ENCODE measurements at places on chromosomes 13 and 19.

GRCh38 chr13:93224535-93224934 lies 2.1 kb upstream of the GPC6 start:
- no peak overlapping the region for H3K27ac ChIP-seq
- H3K27me3 ChIP-seq, result peaks cover 17% of the 10 kb centered on the region
- H3K36me3 ChIP-seq, result no peaks in the 10 kb centered on the region
- H3K4me1 ChIP-seq, result no peaks in the 10 kb centered on the region
- H3K4me3 ChIP-seq, result no peak overlapping the region
- DNase-seq, result no peak

DNA sequence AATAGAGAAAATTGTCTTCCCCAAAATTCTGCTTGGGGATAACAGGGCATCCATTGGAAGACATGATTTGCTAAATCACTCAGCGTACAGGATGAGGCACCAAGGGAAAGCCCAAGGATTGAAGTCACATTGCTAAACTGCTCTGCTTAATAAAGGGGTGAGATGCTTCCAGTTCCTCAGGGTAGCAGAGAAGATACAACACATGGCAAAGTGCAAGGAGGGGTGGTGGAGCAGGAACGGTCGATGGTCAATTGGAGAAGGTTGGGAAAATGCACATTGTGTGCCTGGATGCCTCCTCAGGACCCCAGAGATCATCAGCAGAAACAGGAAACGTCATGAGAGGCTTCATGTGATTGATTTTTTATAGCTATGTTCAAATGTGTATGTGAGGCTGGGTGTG lies 116.3 kb upstream of the SOX1 start:
- no peak for DNase-seq
- no peaks in the 10 kb centered on the region for H3K4me1 ChIP-seq
- H3K27ac ChIP-seq, result no peak overlapping the region
- H3K4me3 ChIP-seq, result no peak overlapping the region
- no peaks in the 10 kb centered on the region for H3K27me3 ChIP-seq

DNA sequence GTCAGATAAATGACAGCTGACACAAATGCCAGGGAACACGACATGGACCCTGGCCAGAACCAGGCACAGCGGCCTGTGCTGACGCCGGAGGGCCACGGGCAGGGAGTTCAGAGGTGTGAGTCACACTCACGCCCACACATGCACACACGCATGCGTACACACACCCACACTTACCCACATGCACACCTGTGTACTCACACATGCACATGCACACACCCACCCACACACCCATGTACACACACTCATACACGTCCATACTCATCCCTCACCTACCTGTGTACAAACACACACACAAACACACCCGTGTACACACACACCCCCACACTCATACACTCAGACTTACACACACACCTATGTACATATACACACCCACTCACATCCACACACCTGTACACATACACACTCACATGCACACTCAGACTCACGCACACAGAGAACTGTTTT lies 40.4 kb downstream of the MLLT1 start:
- H3K27ac ChIP-seq, result no peak overlapping the region
- H3K4me1 ChIP-seq, result peaks cover 31% of the 10 kb centered on the region
- H3K36me3 ChIP-seq, result no peaks in the 10 kb centered on the region

GRCh38 chr19:55131421-55131820 lies 14.0 kb upstream of the PPP1R12C start:
- DNase-seq, result no peak
- H3K36me3 ChIP-seq, result no peaks in the 10 kb centered on the region
- no peak overlapping the region for H3K4me3 ChIP-seq
- H3K27me3 ChIP-seq, result peaks cover 36% of the 10 kb centered on the region

DNA sequence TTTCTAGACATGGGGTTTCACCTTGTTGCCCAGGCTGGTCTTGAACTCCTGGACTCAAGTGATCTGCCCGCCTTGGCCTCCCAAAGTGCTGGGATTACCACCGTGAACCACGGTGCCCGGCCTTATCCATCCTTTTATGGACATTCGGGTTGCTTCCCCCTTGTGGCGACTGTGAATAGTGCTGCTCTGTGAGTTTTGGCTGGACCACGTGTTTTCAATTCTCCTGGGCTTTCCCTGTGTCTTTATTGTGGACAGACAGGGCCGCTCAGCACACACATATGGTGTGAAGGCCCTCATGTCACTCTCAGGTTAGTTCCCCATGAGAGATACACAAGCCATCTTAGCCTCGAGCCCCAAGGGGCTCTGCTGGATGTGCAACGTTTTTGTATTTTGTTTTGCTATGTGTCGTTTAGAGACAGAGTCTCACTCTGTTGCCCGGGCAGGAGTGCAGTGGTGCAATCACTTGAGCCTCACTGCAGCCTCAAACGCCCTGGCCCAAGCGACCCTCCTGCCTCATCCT lies 40.5 kb downstream of the MAU2 start:
- H3K27me3 ChIP-seq, result no peaks in the 10 kb centered on the region
- DNase-seq, result peak; percentile 54
- H3K4me3 ChIP-seq, result peak overlapping the region; percentile 74
- H3K4me1 ChIP-seq, result peaks cover 23% of the 10 kb centered on the region
- peaks cover 23% of the 10 kb centered on the region for H3K36me3 ChIP-seq

GRCh38 chr19:49443366-49444099 lies 2.2 kb upstream of the SLC17A7 start:
- peak overlapping the region; percentile 90 for H3K27ac ChIP-seq
- H3K4me3 ChIP-seq, result peak overlapping the region; percentile 86
- H3K36me3 ChIP-seq, result peaks cover 24% of the 10 kb centered on the region

DNA sequence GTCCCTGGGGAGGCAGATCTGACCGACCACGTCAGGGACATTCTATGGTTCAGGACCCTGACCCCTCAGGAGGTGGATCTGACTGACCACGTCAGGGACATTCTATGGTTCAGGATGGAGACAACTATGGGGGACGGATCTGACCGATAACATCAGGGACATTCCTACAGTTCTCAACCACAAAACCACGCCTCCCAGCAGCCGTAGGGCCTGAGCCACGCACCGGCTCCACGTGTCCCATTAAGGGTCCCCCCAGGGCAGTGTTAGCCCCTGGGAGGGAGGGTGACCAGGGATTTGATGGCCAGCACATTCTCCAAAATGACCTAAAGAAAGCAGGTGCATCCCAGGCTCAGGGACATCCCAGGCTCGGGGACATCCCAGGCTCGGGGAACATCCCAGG lies 49.0 kb upstream of the C13orf46 start:
- H3K4me3 ChIP-seq, result no peak overlapping the region
- DNase-seq, result no peak
- peaks cover 60% of the 10 kb centered on the region for H3K36me3 ChIP-seq
- H3K27ac ChIP-seq, result peak overlapping the region; percentile 30
- H3K27me3 ChIP-seq, result no peaks in the 10 kb centered on the region

GRCh38 chr19:8116437-8117293 lies 32.7 kb downstream of the FBN3 start:
- H3K36me3 ChIP-seq, result no peaks in the 10 kb centered on the region
- H3K27ac ChIP-seq, result no peak overlapping the region
- H3K4me3 ChIP-seq, result no peak overlapping the region
- no peaks in the 10 kb centered on the region for H3K27me3 ChIP-seq

DNA sequence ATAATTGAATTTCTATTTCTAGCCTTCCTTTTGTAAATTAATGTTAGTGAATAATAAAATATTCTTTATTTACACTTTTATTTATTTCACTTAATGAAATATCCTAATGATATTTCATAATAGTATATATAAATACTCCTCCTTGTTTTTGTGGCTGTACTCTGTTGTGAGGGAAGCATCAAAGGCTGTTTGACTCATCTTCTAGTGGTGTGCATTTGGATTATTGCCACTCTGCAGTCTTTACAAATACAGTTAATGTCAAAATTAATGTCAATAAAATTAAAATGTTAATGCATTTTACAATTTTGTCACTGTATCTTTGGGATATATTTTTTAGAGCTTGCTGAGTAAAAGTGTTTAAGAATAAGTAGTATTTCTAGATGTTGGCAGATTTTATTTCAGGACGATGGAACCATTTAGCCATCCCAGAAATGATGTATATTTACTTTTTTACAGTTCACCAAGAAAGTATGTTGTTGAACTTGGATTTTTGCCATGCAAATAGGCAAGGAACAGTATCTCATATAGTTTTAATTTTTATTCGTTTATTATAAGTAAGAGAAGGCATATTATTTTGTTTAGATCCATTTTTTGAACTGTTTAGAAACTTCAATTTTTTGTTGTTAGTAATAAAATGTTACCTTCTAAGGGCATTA lies 281.2 kb upstream of the SLITRK6 start:
- H3K36me3 ChIP-seq, result no peaks in the 10 kb centered on the region
- no peaks in the 10 kb centered on the region for H3K27me3 ChIP-seq
- H3K27ac ChIP-seq, result no peak overlapping the region
- H3K4me3 ChIP-seq, result no peak overlapping the region
- no peaks in the 10 kb centered on the region for H3K4me1 ChIP-seq

DNA sequence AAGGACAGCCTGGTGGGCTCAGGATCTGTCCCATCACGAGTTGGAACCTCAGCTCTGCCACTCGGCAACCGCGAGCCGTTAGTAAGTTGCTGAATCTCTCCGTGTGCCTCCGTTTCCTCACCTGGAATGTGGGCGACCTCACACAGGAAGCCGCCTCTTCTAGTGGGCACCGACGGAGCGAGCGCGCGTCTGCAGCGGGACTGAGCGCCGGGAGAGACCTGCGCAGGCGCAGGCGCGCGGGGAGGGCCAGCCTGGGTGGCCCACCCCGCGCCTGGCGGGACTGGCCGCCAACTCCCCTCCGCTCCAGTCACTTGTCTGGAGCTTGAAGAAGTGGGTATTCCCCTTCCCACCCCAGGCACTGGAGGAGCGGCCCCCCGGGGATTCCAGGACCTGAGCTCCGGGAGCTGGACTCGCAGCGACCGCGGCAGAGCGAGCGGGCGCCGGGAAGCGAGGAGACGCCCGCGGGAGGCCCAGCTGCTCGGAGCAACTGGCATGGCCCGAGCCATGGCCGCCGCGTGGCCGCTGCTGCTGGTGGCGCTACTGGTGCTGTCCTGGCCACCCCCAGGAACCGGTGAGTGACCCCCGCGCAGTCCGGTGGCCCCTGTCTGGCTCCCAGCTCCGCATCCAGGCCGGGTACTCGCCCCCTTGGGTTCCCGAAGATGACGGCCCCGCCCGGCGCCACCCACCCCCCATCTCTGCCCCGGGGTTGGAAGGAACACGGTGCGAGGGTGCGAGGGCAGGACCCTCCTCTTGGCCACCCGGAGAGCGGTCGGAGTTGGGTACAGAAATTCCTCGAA lies at the start of gene PVR:
TSS of gene PVR (plus strand) at position 306 of the 797 bp plus-strand sequence. CDS start at position 493, 187 bp downstream.
- peaks cover 33% of the 10 kb centered on the region for H3K27me3 ChIP-seq
- H3K4me3 ChIP-seq, result peak within 1 kb of the TSS; percentile 44

- H3K27ac ChIP-seq, result no peak overlapping the region
- no peaks in the 10 kb centered on the region for H3K4me1 ChIP-seq
- DNase-seq, result no peak
- H3K36me3 ChIP-seq, result no peaks in the 10 kb centered on the region
- no peaks in the 10 kb centered on the region for H3K27me3 ChIP-seq
Observed at GRCh38 chr19:31317570-31317969, 31.7 kb downstream of the TSHZ3 start.

- no peaks in the 10 kb centered on the region for H3K36me3 ChIP-seq
- H3K4me3 ChIP-seq, result no peak overlapping the region
- peaks cover 4% of the 10 kb centered on the region for H3K27me3 ChIP-seq
Observed at GRCh38 chr13:52053460-52053859, 29.0 kb downstream of the UTP14C start.

- peaks cover 34% of the 10 kb centered on the region for H3K4me1 ChIP-seq
- no peaks in the 10 kb centered on the region for H3K36me3 ChIP-seq
- H3K27me3 ChIP-seq, result peaks cover 78% of the 10 kb centered on the region
- no peak overlapping the region for H3K4me3 ChIP-seq
Observed at GRCh38 chr13:27975564-27976361, 6.6 kb upstream of the CDX2 start.

- H3K4me1 ChIP-seq, result peaks cover 12% of the 10 kb centered on the region
- H3K27ac ChIP-seq, result no peak overlapping the region
- no peaks in the 10 kb centered on the region for H3K36me3 ChIP-seq
- no peak overlapping the region for H3K4me3 ChIP-seq
Observed at GRCh38 chr13:79805317-79805716, 324.4 kb downstream of the NDFIP2 start.

- peaks cover 12% of the 10 kb centered on the region for H3K4me1 ChIP-seq
- H3K27me3 ChIP-seq, result peaks cover 3% of the 10 kb centered on the region
- H3K4me3 ChIP-seq, result no peak overlapping the region
- no peak for DNase-seq
Observed at GRCh38 chr19:6498294-6499036, 3.6 kb downstream of the TUBB4A start.

DNA sequence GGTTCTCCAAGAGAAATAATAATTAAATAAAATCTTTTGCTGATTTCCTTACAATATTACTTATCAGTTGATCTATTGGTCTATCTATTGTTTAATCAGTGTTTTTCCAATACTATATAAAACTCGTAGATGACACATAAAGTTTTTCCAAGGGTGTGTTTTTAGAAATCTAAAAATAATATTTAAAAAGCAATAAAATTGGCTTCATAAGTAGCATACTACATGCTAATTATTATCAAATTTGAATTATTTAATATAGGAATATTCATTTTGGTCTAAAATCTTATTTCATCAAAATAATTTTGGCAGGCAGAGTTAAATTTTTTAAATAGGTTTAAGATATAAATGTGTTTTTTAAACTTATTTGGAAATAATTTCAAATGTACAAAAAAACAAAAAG lies 49.4 kb upstream of the MIR17HG start:
- H3K4me1 ChIP-seq, result peaks cover 17% of the 10 kb centered on the region
- no peak for DNase-seq
- no peak overlapping the region for H3K4me3 ChIP-seq
- no peak overlapping the region for H3K27ac ChIP-seq
- H3K36me3 ChIP-seq, result no peaks in the 10 kb centered on the region

GRCh38 chr13:55345224-55345623 lies 1795.5 kb upstream of the PRR20A start:
- H3K27me3 ChIP-seq, result no peaks in the 10 kb centered on the region
- no peak overlapping the region for H3K4me3 ChIP-seq
- no peaks in the 10 kb centered on the region for H3K4me1 ChIP-seq
- H3K36me3 ChIP-seq, result no peaks in the 10 kb centered on the region
- DNase-seq, result no peak

DNA sequence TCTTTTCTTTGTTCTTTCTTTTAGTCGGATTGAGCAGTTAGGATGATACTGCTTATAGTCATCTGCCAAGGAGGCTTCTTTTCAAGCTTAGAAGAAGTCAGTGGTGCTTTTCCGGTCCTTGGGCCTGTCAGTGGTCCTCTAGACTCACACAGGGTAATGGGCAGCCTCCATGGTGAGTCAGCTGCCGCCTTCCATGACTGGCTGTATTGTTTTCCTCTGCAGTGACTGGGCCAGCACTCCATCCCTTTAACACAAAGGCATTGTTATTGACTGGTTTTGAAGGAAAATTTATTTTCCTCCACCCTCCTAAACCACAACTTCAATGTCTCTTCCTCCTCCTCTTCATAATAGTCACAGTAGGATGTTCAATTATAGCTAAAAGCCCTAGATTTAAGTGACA lies 47.1 kb upstream of the CNMD start:
- no peaks in the 10 kb centered on the region for H3K36me3 ChIP-seq
- no peaks in the 10 kb centered on the region for H3K4me1 ChIP-seq
- no peak overlapping the region for H3K4me3 ChIP-seq
- peaks cover 13% of the 10 kb centered on the region for H3K27me3 ChIP-seq
